ENCODE measurements at places on chromosomes 3 and 15.

GRCh38 chr3:115254492-115255196, 107.6 kb upstream of the ZBTB20 start:
- DNase-seq: no peak

GRCh38 chr15:87971076-87971475, 285.5 kb downstream of the NTRK3 start:
- DNase-seq: no peak

- peak; percentile 17 for DNase-seq
Observed at GRCh38 chr15:77659350-77660321, 26.9 kb upstream of the LINGO1 start.

- DNase-seq: no peak
Observed at GRCh38 chr3:69409831-69410230, 23.9 kb upstream of the FRMD4B start.

- no peak for DNase-seq
Observed at GRCh38 chr15:80159811-80160569, 7.2 kb downstream of the FAH start.

DNA sequence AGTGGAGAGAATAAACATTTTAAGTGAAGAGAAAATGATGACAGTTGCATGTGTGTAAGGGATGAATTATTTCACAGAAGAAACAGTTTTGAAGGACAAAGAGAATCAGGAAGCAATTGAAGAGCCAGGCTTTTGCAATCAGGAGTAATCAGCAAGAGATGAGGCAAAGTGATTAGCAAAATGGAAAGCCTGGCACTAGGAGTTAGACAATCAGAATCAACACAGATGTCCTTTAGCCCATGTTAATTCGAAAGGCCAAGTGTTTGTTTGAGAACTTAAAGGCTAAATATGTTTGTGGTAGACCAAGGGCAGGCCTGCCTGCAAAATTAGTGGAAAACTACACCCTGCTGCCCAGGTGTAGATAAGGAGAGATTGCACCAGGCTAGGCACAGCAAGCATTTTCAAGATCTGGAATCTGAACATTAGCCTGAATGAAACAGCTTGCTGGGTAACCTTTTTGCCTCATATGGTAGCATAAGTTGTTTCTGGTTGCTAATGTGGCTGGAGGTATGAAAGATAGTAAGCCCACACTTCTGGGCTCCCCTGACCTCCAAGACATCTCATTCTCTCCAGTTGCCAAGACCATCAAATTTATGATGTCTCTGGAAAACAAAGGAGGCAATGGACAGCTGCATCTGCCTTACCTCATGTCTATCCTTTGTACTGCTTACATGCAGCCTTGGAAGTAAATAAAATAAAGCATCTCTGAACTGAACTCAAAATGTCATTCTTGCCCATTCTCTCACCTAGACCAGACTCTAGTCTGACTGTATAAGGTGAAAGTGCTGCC, 22.0 kb upstream of the LEKR1 start:
- no peak for DNase-seq

- DNase-seq: no peak
Observed at GRCh38 chr3:127254033-127254644, 33.7 kb downstream of the PRR20G start.

All from dermis microvascular lymphatic vessel endothelial cell (primary cell).